Activated CD8-positive, alpha-beta memory T cell treated with anti-CD3 and anti-CD28 coated beads for 4 hours (primary cell): ENCODE measurements at places on chromosomes 3 and 15.

- DNase-seq: no peak
Observed at GRCh38 chr3:134211797-134212196, 38.9 kb downstream of the RYK start.

DNA sequence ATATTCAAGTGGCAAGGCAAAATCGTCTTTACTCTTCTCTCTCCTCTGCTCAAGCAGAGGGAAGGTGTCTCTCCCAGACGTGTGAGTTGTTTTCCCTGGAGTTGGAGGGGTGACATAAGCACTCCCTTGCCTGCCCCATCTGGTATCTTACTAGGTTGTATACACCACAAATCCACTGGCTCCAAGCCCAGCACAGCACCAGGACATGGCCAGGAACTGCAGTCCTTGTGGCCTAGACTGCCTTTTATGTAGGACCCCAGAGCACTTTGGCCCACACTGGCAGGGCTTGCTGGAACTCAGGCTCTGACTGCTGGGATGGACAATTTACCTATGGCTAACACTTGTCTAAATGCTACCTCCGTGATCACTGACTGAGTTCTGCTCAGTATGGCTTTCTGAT lies 34.0 kb downstream of the DZIP3 start:
- DNase-seq: no peak

GRCh38 chr3:42839616-42840015 lies 30.4 kb downstream of the ACKR2 start:
- DNase-seq: no peak

DNA sequence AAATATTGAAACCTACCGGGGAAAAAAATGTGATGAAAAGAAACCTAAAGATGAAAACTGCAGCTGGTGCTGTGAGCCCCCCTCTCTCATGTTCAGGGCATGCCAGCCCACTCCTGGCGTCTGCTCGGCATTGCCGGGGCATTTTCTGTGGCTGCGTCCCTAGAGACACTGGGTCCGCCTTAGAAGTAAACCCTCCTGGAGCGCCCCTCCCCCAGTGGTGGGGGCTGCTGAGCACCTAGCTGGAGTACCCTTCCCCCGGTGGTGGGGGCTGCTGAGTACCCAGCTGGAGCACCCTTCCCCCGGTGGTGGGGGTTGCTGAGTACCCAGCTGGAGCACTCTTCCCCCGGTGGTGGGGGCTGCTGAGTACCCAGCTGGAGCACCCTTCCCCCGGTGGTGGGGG lies 24.5 kb upstream of the GABRA5 start:
- no peak for DNase-seq

DNA sequence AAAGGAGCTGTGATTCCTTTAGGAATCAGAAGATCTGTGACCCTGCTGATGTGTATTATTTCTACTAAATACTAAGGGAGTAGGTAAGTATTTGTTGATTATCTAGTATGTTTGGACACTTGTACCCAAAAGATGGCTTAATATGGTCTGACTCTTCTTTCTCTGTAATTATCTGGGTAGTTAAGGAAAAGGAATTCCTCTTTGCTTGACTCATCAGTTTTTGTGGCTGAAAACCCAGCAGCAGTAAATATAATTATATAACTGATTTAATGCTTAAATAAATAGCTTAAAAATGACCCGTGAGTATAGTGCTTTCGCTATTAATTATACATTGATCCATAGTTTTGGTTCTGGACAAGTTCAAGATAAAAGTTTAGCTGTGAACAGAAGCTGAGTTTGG lies 155.8 kb downstream of the LRTM1 start:
- DNase-seq: no peak

- DNase-seq: no peak
Observed at GRCh38 chr15:57288926-57289580, 87.3 kb upstream of the CGNL1 start.

GRCh38 chr3:172061724-172062184 lies 22.4 kb downstream of the FNDC3B start:
- no peak for DNase-seq

DNA sequence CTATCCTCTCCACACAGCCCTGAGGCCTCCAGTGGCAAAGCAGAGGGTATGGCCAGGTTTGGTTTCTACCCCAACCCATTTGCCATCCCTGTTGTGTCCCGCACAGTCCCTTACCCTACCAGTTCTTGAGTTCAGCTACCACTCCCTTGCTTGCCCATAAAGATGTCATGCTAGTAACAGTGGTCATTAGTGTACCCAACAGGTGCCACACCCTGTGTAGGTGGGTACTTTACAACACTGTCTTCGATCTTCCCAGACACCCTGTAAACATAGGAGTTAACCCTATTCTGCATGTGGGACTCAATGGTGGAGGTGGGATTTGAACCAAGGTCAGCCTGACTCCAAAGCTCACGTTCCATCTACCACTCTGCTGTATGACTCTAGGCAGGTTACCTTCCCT lies 23.2 kb downstream of the LINGO1 start:
- no peak for DNase-seq

GRCh38 chr3:126914226-126914625 lies 68.7 kb upstream of the PLXNA1 start:
- DNase-seq: no peak

GRCh38 chr3:25483456-25483855 lies 55.4 kb downstream of the RARB start:
- no peak for DNase-seq

DNA sequence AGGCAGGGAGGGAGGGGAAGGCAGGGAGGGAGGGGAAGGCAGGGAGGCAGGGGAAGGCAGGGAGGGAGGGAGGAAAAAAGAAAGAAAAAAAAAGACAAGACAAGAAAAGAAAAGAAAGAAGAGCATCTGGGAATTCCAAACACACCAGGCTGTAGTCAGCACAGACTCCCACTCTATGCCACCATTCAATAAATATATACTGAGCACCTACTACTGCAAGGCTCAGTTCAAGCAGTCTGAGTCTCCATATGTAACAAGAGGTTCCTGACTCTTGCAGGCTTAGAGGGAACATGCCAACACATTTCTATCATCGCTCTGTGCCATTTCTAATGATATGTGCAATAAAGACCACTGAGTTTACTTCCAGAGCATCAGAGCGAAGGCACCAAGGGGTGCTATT lies 47.7 kb downstream of the ANXA2 start:
- no peak for DNase-seq

- DNase-seq: no peak
Observed at GRCh38 chr3:132457286-132457685, 40.0 kb downstream of the DNAJC13 start.

DNA sequence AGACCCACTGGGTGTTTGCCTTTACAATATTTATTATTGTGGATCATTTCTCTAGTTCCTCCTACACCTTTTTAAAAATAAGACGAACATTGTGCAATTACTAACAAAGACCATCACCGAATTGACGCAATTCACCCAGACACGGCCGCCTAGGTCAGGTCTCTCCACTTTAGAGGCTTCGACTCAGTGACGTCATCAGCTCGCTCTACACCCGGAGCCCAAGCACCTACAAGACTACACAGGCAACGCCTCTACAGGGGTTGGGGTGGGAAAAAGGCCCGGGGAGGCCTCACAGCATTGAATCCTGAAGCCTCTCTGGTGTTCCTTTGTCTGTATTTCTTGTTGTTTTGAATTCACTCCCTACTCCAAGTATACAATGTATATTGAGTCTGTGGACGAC lies 16.6 kb downstream of the ZIC4 start:
- DNase-seq: no peak

GRCh38 chr3:14235003-14235911 lies 56.6 kb downstream of the LSM3 start:
- no peak for DNase-seq

- no peak for DNase-seq
Observed at GRCh38 chr3:138398791-138399575, 35.4 kb upstream of the ESYT3 start.

DNA sequence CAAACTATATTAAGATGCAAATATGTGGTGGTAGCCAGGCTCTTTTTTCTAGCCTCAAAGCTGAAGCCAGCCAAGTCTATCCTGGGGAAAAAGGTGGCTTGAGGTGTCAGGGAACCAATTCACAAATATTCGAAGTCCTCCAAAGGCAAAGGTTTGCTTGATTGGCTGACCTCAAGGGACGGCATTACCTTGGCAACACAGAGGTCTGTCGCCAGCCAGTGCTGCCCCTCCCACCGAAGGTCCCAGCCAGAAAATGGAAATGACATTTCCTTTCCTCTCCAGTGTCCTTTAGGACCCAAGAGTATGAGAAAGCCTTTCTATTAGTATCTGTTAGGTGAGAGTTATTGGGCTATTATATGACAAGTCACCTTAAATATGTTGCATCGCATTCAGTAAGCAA lies 96.0 kb upstream of the LIMD1 start:
- DNase-seq: no peak

GRCh38 chr3:39426312-39426711 lies 19.8 kb downstream of the RPSA start:
- DNase-seq: no peak
